CD4-positive, alpha-beta T cell (primary cell): ENCODE measurements at places on chromosomes 7 and 10.

- DNase-seq = peak; percentile 38
Observed at GRCh38 chr10:84008878-84009277, 130.4 kb upstream of the GHITM start.

- DNase-seq = no peak
Observed at GRCh38 chr10:69801434-69802315, at the start of gene COL13A1. TSS of gene COL13A1 (plus strand) at chr10:69801906. CDS start at chr10:69802424, 518 bp downstream.

DNA sequence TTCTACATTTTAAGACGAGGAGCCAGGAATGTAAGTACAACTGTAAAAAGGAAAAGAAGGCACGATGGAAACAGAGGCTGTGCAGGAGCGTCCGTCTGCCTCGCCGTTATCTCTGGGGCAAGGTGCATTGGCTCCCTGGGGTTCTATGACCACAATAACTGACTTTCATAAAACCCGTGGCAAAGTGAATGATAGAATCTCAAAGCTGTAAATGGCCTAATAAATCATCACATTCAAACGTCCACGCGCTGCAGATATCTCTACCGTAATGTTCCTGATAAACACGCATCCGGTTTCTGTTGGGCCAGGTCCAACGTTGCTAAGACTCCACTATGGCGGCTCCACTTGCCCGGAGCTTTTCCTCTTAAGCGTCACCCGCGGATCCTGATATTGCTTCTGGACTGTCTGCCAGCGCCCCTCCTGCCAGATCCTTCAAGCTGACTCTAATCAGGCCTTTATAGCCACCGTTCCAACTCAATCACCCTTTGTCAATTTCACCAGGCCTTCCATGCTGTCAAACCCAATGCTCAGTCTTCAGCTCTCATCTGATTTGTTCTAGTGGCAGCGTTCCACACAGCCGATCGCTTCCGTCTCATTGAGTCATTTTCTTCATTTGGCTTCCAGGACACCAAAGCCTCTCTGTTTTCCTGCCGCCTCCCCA lies 265.6 kb upstream of the FOXK1 start:
- DNase-seq = no peak

DNA sequence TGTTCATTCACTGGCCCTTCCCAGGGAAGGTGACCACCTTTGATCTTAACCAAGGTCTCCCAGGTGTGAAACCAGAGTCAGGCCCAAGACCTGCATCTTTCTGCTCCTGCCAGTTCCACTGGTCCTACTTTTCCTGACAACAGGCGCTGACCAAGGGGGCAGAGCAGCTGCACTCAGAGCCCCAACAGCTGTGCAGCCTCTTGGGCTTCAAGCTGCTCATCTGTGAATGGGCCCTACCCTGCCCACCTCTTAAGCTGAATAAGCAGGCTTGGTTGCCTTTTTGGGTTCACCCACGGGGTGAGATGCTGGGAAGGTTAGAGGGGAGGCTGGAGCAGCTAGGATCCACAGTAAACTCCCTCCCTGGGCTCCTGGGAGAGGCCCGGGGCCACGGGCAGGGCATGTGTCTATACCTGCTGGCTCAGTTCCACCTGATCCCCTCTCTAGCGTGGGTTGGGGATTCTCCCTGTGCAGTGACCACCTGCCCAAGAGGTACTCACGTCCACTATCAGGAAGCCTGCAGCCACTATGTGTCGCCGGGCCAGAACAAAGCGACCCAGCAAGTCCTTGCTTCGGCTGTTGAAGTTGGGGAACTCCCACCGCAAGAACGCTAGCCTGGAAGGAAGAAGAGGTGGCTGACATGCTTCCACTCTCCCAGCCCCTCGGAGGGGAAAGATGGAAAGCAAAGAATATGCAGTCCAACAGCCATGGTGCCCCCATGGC lies 10.6 kb downstream of the TBRG4 start:
- no peak for DNase-seq
